Daoy (cell line): ENCODE measurements at places on chromosomes 12 and 14. TPM values are rescaled to one million over a fixed set of nuclear protein-coding genes. Genes with fewer than 3 reads are reported as not detected.

Gene RNASE7
- total RNA-seq = not detected in 2 replicates

- no peak for DNase-seq
These were observed 11.1 kb downstream of the ACTN1 start for GRCh38 chr14:68968051-68968450.

DNA sequence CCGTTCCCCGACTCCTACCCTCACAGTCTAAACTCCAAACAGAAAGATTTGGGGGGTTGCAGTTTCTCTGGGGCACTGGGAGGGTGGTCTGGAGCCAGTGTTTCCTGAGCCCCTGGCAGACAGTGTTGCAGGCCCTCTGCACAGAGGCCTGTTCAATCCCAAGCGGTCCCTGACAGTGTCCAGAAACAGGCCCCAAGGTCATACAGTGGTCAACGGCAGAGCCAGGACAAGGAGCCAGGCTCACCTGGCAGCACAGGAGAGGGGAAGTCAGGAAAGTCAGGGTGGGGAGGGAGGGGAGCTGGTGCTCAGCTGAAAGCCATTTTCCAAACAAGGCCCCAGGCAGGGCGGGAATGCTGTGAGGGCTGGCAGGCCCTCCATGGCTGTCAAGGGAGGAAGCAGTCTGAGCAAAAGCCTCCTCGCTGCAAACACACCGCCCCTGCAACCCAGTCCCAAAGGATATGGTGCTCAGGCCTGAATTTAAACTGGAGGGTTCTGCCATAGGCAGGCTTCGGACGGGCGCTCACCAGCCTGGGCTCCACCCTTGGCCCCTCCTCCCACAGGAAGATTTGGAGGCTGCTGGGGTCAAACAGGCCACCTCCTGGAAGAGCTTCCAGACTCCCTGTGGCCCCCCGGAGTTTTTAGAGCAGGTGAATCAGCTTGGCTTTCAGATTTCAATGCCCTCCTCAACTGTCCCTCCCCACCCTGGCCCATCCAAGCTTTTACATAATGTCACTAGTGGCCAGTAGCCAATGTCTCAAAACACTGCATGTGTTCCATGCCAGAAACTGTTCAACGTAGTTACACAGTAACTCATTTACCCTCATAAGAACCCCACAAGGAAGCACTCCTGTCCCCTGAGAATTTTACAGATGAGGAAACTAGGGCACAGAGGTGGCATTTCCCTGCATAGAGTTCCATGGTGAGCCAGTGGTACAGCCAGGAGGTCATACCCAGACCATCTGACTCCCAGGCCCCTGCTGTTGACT, 41.5 kb downstream of the CHGA start:
- no peak for DNase-seq

DNA sequence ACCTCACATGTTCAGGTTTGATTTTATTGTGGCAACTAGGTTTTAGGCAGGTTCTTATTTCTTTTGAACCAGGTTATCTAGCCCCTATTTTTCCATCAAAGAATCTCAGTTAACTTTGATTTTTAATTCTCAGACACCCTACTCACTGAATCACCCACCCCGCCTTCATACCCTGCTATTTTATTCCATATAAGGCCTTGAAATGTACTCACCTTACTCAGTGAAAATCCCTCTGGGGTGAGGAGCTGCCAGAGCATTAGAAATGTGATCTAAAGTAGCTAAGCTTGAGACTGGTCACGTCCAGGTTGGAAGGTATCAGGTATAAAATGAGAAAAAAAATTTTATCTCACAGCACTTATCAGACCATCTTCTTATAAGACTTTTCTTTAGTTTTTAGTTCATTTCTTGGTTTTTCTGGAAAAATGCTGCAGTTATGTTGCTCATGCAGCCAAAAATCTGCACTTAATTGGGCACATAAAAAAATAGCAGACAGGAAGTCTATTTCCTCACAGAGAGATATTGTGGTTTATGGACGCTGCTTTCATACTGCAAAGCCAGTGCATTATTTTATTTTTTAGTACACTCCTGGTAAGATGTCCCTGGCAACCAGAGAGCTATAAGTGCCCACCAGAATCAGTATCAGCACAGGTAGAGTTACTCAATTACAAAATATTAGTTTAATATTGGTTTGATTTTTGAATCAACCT, 101.5 kb upstream of the CCDC91 start:
- DNase-seq = peak; percentile 35

DNA sequence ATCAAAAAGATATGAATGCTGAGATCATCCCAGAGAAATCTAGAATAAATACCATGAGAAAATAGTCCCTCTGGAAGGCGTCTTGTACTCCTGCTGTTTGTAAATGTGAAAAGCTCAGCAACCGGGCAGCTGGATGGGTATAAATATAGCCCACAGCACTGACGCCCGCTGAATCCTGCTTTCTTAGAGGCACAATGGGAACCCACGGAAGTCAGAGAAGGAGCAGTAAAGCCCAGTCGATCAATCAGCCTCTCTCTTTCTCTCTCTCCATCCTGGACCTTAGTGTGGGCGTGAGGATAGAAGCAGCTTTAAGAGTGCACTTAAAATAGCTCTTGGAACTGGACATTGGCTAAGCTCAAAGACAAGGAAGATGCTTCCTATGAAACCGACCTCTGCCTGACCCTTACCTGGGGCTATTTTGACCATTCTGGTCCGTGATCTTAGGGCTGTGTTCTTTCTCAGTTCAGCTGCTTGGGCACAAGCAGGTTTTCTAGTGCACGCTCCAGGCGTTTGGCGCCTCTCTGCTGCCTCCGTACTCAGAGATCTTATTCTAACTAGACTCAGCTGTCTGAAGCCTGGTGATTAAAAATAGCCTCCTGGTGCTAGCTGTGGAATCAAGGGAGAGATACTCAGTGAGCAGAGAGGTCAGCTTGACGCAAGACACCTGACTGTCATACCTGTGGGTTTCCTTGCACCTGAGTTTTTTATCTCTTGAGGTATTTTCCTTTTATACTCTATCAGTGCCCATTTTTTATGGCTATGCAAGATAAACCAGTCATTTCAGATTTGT, 144.6 kb downstream of the ETV6 start:
- DNase-seq = no peak
